Gastrocnemius medialis (tissue), 4 donors: ENCODE measurements at places on chromosomes 7 and 10. TPM values are rescaled to one million over a fixed set of nuclear protein-coding genes. Genes with fewer than 3 reads are reported as not detected.

GRCh38 chr7:51731075-51731474 is 414.5 kb upstream of the COBL start:
- no peak for DNase-seq
- no peak overlapping the region for H3K27ac ChIP-seq
- H3K36me3 ChIP-seq, result no peaks in the 10 kb centered on the region
- H3K27me3 ChIP-seq, result no peaks in the 10 kb centered on the region
- H3K4me1 ChIP-seq, result no peaks in the 10 kb centered on the region

DNA sequence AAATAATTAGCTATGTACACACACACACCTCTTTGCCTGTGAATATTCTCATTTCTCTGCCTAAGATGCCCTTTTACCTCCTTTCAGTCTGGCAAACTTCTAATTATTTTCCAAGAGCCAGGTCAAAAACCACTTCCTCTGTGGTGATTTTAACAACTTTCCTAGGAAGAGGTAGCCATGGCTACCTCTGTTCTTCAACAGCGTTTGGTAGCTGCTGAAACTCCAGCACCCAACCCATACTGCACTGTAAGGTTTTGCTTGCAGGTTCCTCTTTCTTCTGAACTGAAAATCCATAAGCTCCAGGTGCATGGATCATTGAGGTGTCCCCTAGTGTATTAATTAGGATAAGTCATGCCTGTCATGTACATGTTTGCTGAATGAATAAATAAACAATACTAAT is 25.6 kb downstream of the NRCAM start:
- no peaks in the 10 kb centered on the region for H3K27me3 ChIP-seq
- H3K4me1 ChIP-seq, result no peaks in the 10 kb centered on the region
- DNase-seq, result no peak
- H3K36me3 ChIP-seq, result no peaks in the 10 kb centered on the region
- no peak overlapping the region for H3K4me3 ChIP-seq

DNA sequence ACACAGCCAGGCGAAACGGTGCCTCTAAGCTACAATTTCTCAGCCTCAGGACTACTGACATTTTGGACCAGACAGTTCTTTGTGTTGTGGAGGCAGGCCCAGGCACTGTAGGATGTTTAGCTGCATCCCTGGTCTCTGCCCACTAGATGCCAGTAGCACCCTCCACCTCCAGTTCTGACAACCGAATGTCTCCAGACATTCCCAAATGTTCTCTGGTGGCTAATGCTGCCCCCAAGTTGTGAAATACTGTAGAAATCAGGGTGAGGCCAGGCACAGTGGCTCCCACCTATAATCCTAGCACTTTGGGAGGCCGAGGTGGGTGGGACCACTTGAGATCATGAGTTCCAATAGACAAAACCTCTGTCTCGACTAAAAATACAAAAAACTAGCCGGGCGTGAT is 18.2 kb downstream of the HNRNPF start:
- peak overlapping the region; percentile 59 for H3K27ac ChIP-seq
- no peaks in the 10 kb centered on the region for H3K27me3 ChIP-seq
- H3K4me1 ChIP-seq, result peaks cover 15% of the 10 kb centered on the region

DNA sequence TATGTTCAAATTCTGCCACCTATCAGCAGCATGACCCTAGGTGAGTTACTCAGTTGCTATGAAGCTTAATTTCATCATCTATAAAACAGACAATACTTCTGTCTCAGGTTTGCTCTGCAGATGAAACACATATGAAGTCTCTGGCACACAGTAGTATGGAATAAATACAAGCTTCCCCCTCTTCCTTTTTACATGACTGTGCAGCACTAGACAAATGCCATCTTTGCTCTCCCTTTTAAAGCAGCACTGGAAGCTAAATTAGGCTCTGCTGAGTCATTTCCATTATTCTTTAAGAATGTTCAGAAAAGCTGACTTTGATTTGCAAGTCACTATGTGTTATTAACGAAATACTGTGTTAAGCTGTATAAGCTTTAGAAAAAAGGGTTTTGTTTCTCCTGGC is 40.7 kb upstream of the ANAPC16 start:
- no peak overlapping the region for H3K4me3 ChIP-seq
- no peaks in the 10 kb centered on the region for H3K27me3 ChIP-seq
- peaks cover 11% of the 10 kb centered on the region for H3K4me1 ChIP-seq
- no peak for DNase-seq

DNA sequence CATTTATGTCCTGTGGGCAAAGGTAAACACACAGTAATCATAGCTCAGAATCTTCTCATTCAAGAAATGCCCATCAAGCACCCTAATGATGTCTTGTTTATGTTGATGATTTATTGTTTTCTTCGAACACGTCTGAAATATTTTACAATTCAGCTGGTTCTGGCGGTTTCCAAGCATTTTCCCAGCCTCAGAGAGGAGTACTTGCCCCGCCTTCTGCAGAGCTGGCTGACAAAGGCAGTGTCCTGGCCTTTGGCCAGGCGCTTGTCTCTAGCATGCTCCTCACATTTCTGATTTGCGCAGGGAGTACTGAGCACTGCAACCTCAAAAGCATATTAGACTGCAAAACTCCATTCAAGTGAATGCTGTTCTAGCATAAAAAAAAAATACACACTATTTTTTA is 314.2 kb upstream of the GNAI1 start:
- H3K4me3 ChIP-seq, result no peak overlapping the region
- no peaks in the 10 kb centered on the region for H3K36me3 ChIP-seq
- H3K27me3 ChIP-seq, result no peaks in the 10 kb centered on the region
- H3K27ac ChIP-seq, result no peak overlapping the region
- DNase-seq, result no peak

SEMA4G gene
- total RNA-seq, result 0.52 TPM

DNA sequence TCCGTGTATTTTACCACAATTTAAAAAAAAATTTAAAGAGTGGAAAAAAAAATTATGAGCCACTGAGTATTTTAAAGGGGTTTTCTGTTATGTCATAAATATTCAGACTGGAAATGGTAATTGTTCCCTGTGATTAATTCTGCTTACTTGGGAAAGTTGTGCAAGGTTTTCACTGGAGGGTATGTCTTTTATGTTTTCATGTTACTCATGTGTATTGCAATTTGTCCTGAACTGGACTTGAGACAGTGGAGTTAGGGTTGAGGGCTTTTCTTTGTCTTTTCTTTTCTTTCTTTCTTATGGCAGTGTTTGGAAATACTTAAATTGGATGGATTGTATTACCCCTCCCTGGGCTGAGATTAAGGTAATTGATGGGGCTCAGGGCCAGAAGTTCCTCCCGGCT is 257.7 kb downstream of the BAMBI start:
- no peak overlapping the region for H3K27ac ChIP-seq
- peaks cover 17% of the 10 kb centered on the region for H3K4me1 ChIP-seq
- no peak overlapping the region for H3K4me3 ChIP-seq
- no peaks in the 10 kb centered on the region for H3K36me3 ChIP-seq

ARHGEF35 gene
- 0.76 TPM for total RNA-seq
